ENCODE measurements at places on chromosomes 2 and 18.
A peak's percentile ranks its signal among the peaks of the same experiment; 100 is the strongest.

GRCh38 chr2:205976120-205976814 is 109.7 kb downstream of the INO80D start:
- DNase-seq: no peak

- no peak for DNase-seq
These were observed 243.0 kb downstream of the DYSF start for GRCh38 chr2:71696381-71696780.

DNA sequence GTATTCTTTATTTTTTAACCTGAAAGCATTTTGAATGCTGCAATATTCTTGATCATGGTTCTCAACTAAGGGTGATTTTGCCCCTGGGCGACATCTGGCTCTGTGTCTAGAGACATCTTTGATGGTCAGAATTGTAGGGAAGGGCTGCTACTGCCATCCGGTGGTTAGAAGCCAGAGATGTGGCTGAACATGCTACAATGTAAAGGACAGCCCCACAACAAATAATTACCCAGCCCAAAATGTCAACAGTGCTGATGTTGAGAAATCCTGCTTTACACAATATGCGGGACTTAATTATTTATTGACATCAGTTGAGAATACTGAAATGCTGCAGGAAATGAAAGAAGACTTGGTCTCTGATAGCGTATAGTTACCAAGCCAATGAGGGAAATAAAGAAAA is 37.5 kb upstream of the SERPINB2 start:
- DNase-seq: no peak

GRCh38 chr2:97774425-97774824 is 61.0 kb downstream of the ZAP70 start:
- DNase-seq: no peak

GRCh38 chr2:241772063-241772499 is 4.5 kb upstream of the GAL3ST2 start:
- DNase-seq: no peak

DNA sequence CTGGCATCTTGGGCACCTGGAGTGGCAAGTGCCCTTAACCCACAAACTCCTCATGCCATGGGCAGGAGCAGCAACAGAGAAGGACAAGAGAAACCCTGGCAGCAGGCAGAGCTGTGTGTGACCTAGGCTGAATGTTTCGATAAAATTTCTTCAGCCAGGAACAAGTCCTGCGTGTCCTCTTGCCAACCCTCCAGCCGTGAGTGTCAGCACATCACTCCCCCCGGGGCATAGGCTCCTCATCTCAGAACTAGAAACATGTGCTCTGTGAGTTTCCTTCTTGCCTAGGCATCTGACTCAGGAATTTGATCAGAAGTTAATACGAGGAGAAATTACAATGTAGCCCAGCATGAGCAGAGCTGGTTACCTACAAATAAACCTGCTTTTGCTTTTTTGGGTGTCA is 2.2 kb downstream of the ABCG8 start:
- DNase-seq: no peak

GRCh38 chr18:3839581-3839981 is 389.6 kb downstream of the TGIF1 start:
- DNase-seq: no peak

DNA sequence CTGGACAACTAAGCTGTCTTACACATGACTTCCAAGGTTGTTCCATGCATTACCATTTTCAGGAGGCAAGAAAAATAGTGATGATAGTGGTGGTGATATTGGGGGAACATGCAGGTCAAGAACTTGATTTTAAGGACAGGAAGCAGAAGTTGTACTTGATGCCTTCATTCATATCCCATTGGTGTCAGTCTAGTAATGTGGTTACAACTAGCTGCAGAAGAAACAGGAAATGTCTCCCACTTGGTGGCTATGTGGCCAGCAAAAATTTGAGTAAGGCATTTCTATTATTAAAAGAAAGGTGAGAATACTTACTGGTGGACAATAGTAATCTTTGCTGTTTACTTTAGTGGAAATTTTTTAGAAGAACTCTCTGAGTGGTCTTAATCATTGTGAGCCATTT is 103.4 kb downstream of the ALMS1 start:
- DNase-seq: no peak

DNA sequence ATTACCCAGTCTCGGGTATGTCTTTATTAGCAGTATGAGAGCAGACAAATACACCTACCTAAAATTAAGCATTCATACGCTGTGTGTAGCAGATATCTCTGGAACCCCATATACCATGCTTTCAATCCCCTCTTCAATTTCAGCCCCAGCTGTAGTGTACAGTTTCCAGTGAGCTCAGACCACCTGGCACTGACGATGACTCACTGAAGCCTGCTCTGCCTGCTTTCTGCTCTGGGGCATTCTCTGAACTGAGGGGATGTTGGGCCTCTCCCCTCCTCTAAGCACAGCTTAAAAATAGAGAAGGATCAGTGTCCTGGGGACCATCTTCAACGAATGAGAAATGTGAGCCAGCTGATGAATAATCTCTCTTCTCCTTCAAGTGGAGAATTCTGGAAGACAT is 8.7 kb upstream of the CCL20 start:
- DNase-seq: no peak

DNA sequence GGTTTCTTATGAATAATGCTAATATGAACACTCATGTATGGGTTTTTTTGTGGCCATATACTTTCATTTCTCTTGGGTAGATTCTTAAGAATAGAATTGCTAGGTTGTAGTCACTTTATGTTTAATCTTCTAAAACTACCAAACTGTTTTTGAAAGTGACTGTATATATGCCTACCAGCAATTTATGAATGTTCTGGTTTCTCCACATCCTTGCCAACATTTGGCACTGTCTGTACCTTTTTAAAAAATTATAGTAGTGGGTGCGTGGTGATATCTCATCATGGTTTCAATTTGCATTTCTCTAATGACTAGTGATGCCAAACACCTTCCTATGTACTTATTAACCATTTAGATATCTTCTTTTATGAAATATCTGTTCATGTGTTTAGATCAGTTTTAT is 110.6 kb upstream of the RIOK3 start:
- no peak for DNase-seq

- DNase-seq: no peak
These were observed 24.2 kb downstream of the PRPF40A start for GRCh38 chr2:152693033-152693432.

GRCh38 chr18:47260120-47260923 is 8.9 kb upstream of the SKOR2 start:
- peak; percentile 66 for DNase-seq

DNA sequence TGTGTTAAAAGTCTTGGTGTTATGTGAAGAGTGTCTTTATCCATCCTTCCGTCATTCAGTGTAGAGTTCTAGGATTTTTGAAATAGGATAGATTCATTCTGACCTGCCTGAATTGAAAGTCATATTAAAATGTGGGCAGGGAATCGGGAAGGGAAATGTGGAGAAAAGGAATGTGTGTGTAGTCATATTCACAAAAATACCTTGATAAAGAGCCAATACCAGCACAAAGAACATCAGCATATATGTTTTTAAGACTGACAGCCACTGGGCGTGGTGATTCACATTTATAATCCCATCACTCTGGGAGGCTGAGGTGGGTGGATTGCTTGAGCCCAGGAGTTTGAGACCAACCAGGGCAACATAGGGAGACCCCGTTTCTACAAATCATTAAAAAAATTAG is 188.1 kb downstream of the CAMKMT start:
- no peak for DNase-seq

DNA sequence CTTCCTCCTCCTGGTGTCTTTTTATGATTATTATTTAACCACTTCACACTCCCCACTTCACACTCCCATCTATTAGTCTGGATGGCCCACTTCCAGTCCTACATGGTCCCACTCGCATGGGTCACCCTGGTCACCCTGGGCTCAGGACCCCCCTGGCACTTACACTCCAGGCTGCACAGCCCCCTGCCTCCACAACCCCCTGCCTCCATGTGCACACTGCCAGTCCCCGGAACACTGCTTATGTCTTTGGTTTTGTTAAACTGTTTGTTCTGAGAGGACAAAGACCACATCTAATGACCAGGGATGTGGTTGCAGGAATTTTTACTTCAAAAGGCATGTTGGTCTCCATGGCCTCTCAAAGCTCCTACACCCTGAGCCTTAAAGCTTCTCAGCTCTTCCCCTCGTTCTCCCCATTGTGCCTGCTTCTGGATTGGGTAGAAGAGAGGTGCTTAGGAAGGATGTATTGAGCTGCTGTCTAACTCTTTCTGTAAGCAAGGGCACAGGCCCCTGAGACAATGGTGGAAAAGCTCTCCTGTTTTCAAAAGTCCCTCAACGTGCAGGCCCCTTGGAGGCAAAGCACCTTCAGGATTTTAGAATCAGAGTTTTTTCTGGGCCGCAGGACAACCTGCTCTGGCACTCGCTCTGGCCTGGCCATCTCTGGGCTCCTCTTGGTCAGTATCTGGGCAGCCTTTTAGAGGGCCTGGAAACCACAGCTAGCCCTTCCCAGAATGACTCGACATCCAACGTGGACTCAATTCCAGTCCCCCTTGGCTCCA is 150.0 kb upstream of the HAAO start:
- DNase-seq: no peak

DNA sequence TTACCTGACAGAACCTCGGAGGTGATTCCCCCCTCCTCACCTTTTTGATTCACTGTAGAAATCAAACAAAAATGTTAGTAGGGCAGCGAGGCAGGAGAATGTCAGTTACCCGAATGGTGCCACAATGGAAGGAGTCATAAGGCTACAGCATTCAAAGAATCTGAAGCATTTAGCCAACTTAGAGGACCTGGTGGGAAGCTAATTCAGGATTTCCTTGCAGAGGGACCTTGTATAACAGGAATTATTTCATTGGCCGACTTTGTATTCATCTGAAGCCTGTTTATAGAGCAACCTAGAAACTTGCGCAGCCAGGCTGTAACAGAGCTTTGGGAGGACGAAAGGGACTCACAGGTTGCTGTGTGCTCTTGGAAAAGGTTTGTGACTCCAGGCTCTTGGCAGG is 129.1 kb upstream of the MMADHC start:
- DNase-seq: no peak

DNA sequence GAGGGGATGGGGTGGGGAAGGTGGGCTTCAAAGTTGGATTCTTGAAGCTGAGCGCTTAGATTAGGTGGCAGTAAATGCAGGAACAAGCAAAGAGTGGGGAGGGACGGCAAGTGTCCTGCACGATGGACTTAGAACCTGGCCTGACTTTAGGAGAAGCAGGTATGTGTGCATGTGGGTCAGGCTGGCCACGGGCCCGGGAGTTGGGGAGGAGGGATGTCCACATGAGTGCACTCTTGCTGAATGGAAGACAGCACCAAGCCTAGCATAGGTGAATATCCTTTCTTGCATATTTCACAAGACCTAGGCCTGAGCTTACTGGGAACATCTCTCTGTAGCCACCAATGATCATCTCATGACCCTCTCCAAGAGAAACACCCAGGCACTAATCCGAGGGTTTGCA is 96.1 kb downstream of the DDX1 start:
- no peak for DNase-seq

- no peak for DNase-seq
These were observed 267.9 kb upstream of the REG3G start for GRCh38 chr2:78757640-78758039.

- no peak for DNase-seq
These were observed 113.4 kb downstream of the EIPR1 start for GRCh38 chr2:3264010-3264744.

DNA sequence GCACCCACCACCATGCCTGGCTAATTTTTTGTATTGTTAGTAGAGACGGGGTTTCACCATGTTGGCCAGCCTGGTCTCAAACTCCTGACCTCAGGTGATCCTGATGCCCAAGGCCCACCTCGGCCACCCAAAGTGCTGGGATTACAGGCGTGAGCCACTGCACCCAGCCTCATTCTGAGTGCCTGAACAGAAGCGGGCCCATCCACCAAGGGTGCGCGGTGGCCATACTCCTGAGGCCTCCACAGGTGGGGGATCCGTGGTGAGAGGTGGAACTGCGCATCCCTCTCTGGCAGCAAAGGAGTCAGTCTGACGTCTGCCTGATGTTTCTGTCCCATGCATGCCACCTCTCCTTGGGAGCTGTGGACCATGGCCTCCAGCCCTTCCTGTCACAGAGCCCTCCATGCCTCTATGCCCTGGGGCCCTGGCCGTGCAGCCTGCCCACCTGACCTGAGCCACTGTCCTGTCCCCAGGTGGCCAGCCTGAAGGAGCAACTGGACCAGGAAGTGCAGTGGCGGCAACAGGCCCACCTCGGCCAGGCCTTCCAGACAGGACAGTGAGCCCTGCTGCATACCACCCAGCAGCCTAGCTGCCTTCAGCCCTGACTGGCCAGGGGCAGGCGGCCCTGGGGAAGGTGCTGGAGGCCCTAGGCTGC is 7.6 kb upstream of the SNED1 start:
- no peak for DNase-seq

- peak; percentile 5 for DNase-seq
These were observed 55.2 kb downstream of the METTL4 start for GRCh38 chr18:2515908-2516625.

GRCh38 chr2:169999054-169999453 is 171.8 kb downstream of the UBR3 start:
- no peak for DNase-seq

DNA sequence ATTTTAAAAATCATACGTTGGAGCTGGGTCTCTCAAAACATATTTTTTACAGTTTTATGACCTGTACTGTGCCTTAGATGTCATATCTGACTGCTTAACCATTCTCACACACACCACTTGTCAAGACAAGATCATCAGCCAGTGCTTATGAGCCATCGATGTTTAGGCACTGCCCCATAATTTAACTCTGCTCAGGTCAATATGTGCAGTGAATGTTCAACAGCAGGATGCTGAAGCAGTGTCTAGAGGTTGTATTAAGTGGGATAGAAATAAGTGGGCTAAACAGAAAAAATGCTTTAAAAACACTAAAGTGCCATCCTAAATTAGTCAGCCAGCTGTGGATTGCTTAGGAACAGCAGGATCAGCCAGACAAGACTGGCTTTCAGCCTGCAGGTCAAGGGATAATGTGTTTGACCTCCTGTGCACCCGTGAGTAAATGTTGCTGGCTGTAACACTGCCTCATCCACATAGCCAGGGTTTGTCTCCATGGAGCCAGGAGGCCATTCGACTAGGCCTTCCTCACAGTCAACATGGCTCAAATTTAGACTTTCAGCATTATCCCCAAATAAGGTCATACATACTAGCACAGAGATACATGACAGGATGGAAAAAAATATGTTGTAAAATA is 139.0 kb upstream of the NXPH2 start:
- no peak for DNase-seq

DNA sequence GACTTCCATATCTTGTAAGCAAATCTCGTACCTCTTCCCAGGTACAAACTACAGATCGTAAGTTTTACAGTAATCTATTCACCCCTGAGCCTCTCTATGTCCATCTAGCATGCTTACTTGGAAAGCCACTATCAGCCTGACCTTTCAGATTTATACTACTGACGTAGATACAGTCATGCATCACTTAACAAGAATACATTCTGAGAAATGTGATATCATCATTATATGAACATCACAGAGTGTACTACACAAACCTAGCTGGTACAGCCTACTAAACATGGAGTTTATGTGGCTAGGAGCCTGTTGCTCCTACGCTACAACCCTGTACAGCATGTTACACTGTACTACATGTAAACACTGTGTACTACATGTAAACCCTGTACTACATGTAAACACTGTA is 293.2 kb upstream of the ZNF804A start:
- no peak for DNase-seq
